Stimulated activated naive CD8-positive, alpha-beta T cell treated with anti-CD3 and anti-CD28 coated beads, Interleukin-15, amount 100 ng/mL, for 72 hours (primary cell): ENCODE measurements at places on chromosomes 3 and 15.

GRCh38 chr3:51709004-51709420, 2.1 kb downstream of the GRM2 start:
- DNase-seq = no peak

- DNase-seq = no peak
These were observed 14.6 kb downstream of the CHSY1 start for GRCh38 chr15:101237251-101237650.

DNA sequence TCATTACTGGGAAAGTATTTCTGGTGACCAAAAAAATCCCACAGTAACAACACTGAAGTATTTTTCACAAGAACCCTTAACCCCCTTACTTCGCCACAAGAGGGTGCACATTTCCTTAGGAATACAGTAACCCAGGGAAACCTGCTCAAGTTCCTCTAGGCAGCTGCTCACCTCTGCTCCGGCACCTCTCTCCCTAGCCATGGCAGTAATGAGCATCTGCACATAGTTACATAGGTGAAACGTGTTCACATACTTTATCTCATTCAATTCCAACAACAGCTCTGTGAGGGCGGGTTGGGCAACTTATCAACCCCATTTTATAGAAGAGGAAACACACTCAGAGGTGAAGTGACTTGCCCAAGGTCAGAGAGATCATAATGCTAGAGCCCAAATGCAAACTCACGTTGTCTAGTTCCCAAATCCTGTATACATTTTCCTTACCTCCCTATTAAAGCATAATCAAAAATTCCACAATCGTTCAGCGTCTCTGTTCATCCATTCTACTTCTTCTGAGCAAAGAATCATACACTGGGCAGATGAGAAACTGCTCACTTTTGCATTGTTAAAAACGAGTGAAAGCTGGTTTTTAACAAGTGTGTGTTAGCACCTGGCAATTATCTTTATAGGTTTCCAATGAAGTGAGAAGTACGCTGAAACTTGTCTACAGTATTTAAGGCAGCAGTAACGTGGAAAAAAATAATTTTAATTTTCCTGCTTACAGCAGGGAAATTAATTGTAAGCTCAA, 90.7 kb downstream of the IGF2BP2 start:
- no peak for DNase-seq

DNA sequence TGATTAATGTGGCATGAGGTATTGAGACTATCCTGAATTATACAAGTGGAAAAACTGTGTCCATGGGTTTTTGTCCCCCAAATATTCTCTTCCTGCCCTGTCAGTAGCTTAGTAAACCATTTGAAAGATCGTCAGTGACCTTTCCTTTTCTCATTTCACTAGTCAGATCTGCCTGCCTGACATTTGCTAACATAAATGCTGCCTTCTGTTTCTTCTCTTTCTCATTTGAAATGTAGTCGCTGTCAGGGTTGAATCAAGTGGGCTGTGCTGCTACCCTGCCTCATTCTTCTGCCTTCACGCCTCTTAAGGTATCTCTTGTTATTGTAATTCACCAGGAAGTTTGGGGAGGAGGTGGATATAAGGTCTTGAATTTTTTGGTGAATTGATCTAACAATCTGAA, 67.5 kb downstream of the LRCH3 start:
- DNase-seq = no peak

DNA sequence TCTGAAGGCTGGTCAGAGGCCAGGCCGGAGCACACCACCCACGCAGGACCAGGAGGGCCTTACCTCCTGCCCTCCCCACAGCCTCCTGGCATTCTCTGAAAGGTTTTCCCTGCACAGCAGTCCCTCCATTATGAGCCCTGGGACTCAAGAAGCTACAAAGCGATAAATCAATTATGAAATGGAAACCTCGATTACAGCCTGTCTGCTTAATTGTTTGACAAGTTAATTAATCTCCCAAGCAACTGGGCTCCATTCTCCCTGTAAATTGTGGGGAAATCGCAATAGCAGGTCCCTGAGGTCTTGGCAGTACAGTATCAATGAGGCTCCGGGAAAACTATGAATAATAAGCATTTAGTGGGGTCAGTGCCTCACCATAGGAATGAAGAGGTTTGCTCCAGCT, 683.5 kb downstream of the NTRK3 start:
- no peak for DNase-seq

DNA sequence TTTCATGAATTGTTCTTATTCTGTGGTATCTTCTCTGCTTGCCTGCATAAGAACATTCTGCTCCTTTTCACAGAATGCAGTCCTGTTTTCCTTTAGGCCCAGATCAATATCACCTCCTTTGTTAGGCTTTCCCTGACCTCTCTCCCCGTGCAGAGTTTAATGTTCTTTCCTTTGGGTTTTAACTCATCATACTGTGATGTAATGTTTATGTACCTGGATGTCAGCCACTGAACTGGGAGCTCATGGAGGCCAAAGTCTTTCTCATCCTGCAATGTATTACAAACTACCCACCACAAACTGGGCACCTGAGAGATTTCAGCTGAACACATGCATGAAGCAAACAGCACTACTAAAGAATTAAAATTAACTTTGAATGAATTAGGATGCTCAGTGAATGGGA, 192.8 kb upstream of the RORA start:
- DNase-seq = no peak

- no peak for DNase-seq
These were observed 68.6 kb downstream of the INO80 start for GRCh38 chr15:41047474-41047873.

- DNase-seq = no peak
These were observed 20.3 kb upstream of the DGKG start for GRCh38 chr3:186382217-186382885.

DNA sequence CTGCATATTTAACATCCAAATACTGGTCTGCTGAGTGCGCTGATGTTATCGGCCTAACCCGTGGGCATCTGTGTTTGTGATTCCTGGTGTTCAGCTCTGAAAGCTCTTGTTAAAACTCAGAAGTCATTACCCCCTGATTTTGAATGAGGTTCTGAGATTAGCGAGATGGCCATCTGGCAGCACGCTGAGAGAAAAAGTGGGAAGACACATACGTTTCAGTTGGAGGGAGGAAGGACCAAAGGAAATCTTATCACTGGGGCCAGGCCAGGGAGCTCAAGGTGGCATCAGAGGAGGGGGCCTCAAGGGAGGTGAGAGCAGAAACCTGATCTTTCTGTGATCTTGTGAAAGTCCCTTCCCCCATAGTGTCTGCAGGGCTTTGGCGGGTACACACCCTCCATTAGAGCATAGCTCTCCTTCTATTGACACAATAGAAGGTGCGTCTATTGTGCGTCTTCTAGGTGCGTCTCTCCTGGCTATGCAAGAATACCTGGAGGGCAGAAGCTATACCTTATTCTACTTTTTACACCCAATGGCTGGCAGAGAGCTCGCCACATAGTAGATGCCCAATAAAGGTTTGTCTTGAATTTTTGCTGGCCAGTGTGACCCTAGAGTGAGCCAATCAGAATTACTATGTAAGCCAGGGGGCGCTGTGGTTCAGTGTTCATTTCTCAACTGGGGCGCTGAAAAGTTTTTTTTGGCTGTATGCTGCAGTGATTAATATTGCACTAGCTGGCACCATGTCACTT, 182.4 kb downstream of the SHQ1 start:
- DNase-seq = peak; percentile 58

- DNase-seq = no peak
These were observed 29.7 kb downstream of the ZBBX start for GRCh38 chr3:167350245-167350862.

- no peak for DNase-seq
These were observed 1.7 kb downstream of the AKAP13 start for GRCh38 chr15:85381850-85382751.

DNA sequence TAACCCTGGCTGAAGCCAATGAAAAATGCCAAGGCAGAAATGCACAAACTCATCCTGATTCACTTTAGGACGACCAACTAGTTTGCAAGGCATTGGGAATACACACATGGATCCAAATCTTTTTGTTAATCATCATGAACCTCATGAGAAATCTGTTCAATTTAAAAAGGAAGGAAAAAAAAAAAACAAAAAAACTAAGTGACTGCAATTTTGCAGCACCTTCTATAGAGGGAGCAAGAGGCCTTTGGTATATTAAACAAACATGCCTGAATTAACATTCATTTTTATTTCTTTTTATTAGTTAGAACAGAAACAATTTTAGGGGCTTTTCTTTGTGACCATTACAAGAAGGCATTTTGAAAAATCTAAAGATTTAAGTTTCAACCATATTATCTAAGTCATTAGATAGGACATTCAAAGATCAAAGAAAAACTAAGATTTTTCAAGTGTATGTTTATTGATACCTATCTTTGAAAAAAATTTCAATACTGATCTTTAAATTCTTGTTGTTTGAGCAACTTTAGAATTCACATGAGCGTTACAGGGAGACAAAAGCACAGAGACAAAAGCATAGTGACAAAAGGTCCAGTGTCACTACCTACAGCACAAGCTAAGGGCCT, 182.4 kb downstream of the CBLB start:
- no peak for DNase-seq

- DNase-seq = no peak
These were observed 43.7 kb upstream of the TUBGCP5 start for GRCh38 chr15:23083115-23083514.

DNA sequence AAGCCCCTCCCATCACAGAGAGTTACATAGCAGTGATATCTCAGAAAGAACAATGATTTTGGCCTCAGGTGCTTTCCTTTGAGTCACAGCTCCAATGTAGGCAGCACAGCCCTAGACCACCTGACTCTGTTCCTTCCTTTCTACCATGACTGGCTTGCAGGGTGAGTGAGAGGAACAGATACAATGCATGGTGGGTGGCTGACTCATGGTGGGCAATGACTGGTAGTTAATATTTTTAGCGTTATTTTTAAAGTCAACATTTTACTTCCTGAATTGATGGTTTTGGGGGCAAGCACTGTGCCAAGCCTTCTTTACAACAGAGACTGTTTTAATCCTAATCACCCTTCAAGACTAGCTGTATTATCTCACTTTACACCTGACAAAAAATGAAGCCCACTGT, 32.8 kb upstream of the ST3GAL6 start:
- DNase-seq = peak; percentile 20

DNA sequence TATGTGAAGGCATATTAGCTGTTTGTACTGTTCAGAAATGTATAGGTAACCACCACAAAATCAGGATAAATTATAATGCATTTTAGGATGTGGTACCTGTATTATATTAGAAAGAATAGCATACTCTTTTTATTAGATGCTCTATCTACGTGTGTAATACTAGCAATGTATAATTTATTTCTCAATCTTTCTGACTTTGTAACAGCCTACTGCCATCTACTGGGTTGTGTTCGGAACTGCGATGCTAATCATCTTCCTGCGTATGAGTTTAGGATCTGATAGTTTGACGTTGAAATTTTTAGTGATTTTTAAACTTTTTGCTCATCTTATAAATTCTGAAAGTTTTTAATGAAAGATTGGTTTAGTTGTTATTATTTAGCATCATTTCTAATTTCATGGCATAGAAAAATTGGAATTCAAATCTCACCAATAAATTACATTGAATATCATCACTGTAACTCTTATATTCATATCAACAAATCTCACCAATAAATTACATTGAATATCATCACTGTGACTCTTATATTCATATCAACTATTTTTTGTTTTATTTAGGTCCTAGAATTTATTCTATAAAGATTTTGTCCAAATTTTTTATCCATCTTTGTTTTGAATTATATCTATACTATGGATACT, 322.7 kb upstream of the ZNF717 start:
- DNase-seq = no peak

- no peak for DNase-seq
These were observed 20.6 kb downstream of the ETV5 start for GRCh38 chr3:186088335-186088734.

DNA sequence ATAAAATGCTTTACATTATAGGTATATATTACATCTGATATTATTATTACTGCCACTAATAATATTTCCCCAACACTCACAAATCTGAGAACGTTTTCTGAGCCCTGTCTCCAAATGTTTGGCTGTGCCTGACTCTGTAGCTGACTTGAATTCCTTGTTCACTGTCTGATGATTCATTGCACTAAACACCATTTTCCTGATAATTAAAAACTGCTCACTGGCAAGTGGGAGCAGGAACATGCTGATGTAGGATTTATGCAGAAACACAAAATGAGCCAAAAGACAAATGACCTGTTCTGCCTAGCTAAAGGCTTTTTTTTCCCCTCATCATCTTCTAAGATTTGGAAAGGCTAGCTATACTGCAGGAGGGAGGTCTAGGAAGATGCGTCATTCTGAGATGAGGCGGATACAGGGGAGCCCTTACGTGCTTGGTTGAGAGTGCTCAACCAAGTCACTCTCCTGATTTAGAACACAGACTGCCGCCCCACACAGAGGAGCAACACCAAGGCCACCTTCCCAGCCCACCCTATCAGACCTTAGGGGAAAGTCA, 380.7 kb downstream of the EPHB1 start:
- DNase-seq = no peak
